Thoracic aorta (tissue), 2 donors: ENCODE measurements at places on chromosomes 6 and 20.

DNA sequence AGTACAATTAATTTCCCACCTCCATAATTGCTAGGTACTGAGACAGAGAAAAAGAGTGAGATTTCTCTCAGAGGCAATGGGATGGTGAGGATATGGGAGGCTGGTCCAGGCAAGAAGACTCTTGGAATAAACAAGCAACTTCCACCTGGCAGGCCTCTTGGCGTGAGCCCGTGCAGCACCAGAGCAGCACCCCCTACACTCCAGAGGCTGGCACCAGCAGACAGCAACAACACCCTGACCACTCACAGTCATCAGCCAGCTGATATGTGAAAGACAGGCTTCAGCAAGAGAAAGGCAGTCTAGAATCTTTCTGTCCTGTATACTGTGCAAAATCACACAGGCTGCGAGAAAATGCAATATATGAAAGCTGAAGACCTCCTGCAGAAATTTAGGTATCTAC lies 59.7 kb downstream of the KIF13A start:
- no peak for DNase-seq

GRCh38 chr6:14734416-14735340 lies 511.2 kb upstream of the JARID2 start:
- no peak for DNase-seq

DNA sequence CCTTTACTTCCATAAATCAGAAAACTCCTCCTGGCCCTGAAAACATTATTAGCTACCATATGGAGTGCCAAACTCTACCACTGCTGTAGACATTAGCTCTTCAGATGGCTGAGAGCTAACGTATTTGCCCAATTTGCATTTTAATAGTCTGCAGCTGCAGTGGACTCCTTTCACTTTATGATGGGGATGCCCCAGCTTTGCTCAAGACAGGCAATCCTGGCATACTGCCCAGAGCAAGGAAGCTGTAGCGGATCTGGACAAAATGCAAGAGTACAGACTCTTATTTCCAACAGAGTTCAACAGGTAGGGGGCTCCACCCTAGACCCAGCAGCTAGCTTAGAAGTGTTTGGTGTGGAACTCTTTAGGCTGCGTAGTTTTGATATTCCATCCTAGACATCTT lies 246.7 kb downstream of the FOXC1 start:
- no peak for DNase-seq

- no peak for DNase-seq
Observed at GRCh38 chr20:24584538-24585356, 115.3 kb downstream of the SYNDIG1 start.

DNA sequence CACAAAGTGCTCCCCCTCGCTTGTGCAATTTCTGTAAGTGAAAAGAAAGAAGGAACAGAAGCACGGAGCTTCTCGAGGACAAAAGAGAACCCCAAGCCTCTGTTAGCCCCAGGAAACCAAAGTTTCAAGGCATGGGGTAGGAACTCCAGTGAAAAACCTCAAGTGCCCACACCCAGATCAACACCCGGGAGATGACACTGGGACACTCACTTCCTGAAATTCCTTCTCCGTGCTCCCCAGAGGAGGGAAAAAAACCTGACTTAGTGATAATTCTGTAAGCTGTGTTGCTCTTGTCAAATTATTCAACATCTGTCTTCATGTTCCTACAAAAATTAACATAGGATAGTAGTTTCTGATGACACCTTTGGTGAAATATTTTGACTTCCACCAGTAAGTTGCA lies 4.6 kb downstream of the MDGA1 start:
- DNase-seq = no peak

- no peak for DNase-seq
Observed at GRCh38 chr6:25935953-25936352, 5.5 kb upstream of the SLC17A2 start.

DNA sequence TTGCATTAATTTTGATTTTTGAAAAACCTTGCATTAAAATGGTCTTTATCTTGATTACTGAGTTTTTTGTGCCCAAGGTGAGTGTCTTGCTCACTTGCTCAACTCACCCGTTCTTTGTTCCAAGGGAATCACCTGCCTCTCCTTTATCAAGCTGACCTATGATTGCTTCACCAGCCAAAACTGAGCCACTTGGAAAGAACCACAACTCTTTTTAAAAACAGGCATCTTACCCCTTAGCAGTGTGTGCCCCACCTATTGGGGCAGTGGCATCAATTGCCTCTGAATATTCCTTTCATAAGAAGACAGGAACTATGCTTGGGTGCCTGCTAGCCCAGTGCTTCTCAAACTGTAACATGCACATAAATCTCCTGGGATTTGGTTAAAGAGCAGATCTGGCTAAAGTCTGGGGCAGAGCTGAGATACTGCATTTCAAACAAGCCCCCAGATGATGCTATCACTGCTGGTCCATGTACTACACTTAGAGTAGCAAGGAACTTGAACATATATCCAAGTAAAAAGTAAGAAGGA lies 3.3 kb upstream of the STK38 start:
- no peak for DNase-seq

DNA sequence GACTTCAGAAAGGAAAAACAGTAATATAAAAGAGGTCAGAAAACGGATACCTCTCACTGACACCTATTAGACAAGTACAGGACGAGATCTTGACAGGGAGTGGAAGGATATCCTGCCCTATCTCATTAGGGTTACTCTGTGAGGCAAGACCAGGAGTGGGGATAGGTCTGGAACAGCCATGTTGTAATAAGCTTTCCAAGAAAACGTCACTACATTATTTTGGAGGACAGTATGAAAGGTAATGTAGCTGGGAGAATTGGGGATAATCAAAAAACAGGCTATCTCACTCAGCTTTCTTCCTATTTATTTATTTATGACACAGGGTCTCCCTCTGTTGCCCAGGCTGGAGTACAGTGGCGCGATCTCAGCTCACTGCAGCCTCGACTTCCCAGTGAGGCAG lies 25.3 kb downstream of the HMGN4 start:
- DNase-seq = no peak

DNA sequence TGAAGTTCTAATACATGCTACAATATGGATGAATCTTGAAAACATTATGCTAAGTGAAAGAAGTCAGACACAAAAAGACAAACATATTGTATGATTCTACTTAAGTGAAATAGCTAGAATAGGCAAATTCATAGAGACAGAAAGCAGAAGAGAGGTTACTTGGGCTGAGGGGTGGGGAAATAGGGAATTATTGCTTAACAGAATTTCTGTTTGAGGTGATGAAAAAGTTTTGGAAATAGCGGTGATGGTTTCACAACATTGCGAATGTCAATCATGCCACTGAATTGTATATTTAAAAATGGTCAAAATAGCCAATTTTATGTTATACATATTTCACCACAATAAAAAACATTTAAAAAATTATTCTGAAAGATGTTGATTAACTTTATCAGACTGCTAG lies 6.1 kb downstream of the SLC26A8 start:
- no peak for DNase-seq

- DNase-seq = no peak
Observed at GRCh38 chr6:134707342-134708031, 242.4 kb downstream of the ALDH8A1 start.

- no peak for DNase-seq
Observed at GRCh38 chr6:110183292-110183885, 3.2 kb downstream of the CDC40 start.

- no peak for DNase-seq
Observed at GRCh38 chr20:44074252-44075151, 112.5 kb downstream of the JPH2 start.

- DNase-seq = no peak
Observed at GRCh38 chr6:130382872-130383490, 17.2 kb downstream of the TMEM200A start.

DNA sequence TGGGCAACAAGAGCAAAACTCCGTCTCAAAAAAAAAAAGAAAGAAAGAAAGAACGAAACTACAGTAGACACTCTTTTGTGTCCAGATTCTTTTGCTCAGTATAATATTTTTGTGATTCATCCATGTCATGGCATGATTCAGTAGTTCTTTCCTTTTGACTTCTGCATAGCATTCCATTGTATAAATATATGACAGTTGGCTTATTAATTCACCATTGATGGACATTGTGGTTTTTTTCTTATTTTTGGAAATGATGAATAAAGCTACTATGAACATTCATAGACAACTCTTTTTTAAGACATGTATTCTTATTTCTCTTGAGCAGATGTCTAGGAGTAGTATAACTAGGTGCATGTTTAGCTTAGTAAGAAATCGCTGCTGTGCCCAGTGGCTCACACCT lies 10.3 kb upstream of the IER3 start:
- DNase-seq = no peak

DNA sequence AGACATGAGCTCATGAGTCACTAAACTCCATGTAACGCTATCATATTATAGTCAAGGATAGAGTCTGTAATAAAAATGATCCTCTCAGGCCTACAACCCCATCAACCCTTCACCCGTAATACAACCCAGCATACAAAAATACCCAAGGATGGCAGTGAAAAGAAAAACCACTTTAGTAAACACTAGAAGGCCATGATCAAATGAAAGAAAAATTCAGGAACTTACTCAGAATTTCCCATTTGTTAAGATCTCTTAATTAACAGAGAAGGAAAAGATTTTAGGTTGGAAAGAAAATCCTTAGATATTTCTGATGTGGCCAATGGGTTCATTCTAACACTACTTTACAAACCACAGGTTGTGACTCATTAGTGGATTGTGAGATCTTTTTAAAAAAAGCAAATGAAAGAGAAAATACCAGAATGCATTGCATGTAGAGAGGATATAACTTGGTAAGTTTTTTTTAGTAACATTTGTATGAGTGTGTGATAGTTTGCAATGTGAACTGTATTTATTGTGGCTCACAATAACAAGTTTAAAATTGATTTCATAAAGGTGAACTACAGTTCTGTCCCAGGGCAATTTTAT lies 8.0 kb upstream of the UBE2J1 start:
- no peak for DNase-seq

DNA sequence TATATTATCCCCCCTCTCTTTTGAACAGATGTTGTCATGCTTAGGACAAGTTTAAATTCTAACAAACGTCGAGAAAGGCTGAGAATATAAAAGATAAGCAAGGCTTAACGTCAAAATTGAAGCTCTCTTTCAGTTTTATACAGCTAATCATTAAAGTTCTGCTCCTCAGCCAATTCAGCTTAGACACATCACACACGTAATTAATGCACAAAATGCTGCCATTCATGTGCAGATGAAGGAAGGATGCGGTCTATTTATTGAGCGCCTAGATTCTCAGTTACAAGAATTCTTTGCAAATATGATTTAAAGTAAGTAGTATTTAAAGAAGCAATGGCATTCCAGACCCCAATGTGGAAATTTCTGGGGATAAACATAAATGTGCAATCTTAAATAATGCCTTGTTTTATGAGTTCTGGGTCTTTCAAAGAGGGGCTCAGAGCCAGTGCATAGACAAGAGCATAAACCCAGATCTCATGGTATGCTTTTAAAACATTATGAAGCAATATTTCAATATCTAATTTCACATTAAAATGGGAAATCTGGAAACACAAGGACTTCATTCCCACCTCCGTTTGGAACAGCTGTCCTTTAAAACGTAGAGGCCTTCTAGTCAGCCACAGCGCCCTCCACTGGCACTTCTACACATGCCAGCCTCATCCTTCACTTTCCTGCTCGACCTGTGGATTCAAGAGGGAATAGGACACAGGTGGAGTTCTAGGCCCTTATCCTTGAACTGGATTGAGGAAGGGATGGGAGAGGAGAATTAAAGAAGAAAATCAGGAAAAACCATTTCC lies 85.8 kb downstream of the LYRM4 start:
- no peak for DNase-seq

GRCh38 chr20:34880215-34880850 lies 3.9 kb downstream of the ACSS2 start:
- DNase-seq = no peak

DNA sequence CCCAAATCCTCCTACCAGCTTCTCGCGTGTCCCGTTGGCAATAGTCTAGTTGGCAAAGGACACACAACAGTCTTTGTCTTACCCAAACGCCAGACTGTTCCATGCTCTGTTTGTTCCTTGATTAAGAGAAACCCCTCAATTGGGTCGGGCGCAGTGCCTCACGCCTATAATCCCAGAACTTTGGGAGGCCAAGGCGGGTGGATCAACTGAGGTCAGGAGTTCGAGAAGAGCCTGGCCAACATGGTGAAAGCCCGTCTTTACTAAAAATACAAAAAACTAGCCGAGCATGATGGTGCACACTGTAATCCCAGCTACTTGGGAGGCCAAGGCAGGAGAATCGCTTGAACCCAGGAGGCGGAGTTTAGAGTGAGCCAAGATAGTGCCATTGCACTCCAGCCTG lies 153.7 kb downstream of the GRM4 start:
- DNase-seq = no peak
